Left ventricle myocardium inferior (tissue), 1 donor: ENCODE measurements at places on chromosomes 11 and 22. TPM values are rescaled to one million over a fixed set of nuclear protein-coding genes. Genes with fewer than 3 reads are reported as not detected.

Gene MFRP
- not detected for total RNA-seq

Gene STARD10
- total RNA-seq = 93.6 TPM

Gene PPME1
- 29.7 TPM for total RNA-seq

Gene MMP13
- total RNA-seq = not detected

Gene CACNA1I
- 0.05 TPM for total RNA-seq

Gene E2F8
- 3.6 TPM for total RNA-seq

GRCh38 chr11:13105237-13105844, 96.2 kb downstream of the RASSF10 start:
- no peaks in the 10 kb centered on the region for H3K36me3 ChIP-seq
- peak overlapping the region; percentile 31 for H3K27ac ChIP-seq
- peak; percentile 18 for DNase-seq

DNA sequence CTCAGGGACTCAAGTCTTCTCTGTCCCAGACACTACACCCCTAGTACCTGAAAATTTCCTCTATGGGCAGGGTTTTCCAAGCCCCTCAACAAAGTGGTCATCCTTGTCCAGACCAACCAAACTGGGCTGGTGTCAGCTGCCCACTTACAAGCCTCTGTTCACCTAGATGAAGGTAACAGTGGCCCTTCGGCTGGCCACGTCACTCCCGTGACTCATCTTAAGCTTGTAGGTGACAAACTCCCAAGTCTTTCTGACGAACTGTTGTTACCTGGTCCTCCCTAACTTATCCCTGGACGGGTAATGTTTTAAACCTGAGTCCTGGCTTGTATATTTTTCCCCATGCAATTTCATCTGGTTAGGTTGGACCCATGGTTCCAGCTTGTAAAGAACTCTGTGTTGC, 4.7 kb downstream of the CXCR5 start:
- H3K27me3 ChIP-seq = no peaks in the 10 kb centered on the region
- H3K27ac ChIP-seq = no peak overlapping the region
- H3K36me3 ChIP-seq = no peaks in the 10 kb centered on the region
- H3K4me3 ChIP-seq = no peak overlapping the region
- peaks cover 33% of the 10 kb centered on the region for H3K4me1 ChIP-seq

DNA sequence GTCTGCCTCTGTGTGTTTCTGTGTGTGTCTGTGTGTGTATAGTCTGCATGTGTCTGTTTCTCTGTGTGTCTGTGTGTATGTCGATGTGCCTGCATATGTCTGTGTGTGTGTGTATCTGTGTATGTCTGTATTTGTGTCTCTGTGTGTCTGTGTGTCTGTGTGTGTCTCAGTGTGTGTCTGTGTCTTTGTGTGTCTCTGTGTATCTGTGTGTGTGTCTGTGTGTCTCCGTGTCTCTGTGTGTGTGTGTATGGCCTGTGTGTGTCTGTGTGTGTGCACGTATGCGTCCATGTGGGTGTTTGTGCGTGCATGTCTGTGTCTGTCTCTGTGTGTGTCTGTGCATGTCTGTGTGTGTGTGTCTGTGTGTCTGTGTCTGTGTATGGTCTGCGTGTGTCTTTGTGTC, 439 bp downstream of the SNX32 start:
- peak overlapping the region; percentile 77 for H3K4me3 ChIP-seq
- H3K27me3 ChIP-seq = peaks cover 3% of the 10 kb centered on the region
- no peak overlapping the region for H3K27ac ChIP-seq
- peaks cover 18% of the 10 kb centered on the region for H3K4me1 ChIP-seq
- DNase-seq = no peak
- no peaks in the 10 kb centered on the region for H3K36me3 ChIP-seq

DNA sequence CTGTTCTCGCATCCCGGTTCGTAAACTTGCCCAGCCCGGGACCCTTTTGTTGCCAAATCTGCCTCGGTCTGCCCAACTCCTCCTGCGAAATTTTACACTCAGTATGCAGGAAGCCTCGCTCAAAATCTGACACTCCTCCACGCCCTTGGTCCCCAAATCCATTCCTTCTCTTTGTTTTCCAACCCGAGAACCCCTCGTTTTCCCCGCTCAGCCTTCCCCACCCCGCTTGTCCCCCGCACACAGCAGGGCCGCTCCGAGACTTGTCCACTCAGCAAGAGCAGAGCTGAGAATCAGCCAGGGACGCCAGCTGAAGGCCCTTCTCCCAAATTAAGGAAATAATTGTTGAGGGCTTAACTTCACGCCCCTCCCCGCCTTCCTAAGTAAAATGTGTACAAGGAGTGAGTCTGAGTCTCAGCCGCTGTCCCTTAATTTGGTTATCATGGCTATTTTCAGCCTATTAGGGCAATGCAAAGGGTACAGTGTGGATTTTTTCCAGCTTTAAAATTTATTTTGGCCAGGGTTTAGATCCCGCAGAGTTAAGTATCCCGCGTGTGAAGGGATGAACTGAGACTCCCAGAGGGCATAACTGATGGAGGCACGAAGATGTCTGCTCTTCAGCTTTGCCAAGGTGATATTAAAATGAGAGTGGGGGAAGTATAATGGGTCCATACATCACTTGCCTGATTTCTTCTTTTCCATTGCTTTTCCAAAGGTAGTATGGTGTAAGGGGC, 581 bp upstream of the FBXO3 start:
- peak overlapping the region; percentile 92 for H3K27ac ChIP-seq
- DNase-seq = peak; percentile 45
- H3K36me3 ChIP-seq = peaks cover 5% of the 10 kb centered on the region
- H3K4me1 ChIP-seq = peaks cover 75% of the 10 kb centered on the region
- no peaks in the 10 kb centered on the region for H3K27me3 ChIP-seq

DNA sequence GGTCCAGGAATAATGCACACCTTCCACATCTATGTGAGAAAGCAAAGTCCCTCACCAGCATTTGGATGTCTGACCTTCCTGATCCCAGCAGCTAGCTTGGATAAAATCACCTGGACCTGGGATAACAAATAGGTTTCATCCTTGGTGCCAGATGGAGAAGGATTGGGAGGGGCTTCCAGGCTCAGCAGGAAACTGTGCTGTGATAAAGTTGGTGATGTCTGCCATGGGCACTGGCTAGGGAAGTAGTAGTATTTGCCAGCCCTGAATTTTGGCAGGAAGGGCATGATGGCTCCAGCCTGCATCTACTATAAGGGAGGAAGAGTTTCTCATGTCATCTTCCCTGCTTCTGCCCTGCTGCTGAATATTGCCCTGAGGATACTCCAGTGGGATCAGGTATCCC, 37.5 kb downstream of the C11orf91 start:
- no peaks in the 10 kb centered on the region for H3K4me1 ChIP-seq
- no peak overlapping the region for H3K27ac ChIP-seq
- DNase-seq = no peak
- H3K27me3 ChIP-seq = no peaks in the 10 kb centered on the region
- no peaks in the 10 kb centered on the region for H3K36me3 ChIP-seq

DNA sequence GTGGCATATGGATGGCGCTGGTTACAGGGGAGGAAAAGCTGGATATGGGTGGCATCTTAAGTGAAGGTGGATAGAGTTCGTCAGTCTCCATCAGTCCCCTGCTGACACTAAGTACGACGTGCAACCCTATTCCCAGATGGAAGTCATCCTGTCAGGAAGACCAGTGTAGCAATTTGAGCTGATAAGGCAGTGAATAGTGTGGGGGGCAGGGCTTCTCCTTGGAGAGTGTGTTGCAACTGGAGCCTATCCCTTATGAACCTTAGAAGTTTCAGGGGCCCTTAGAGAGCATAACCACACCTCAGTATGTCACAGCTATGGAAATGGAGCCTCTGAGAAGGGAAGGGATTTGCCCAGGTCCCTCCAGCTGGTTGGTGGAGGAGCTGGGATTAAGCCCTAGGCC, 36.1 kb upstream of the ANKK1 start:
- H3K27me3 ChIP-seq = no peaks in the 10 kb centered on the region
- no peak overlapping the region for H3K4me3 ChIP-seq
- H3K4me1 ChIP-seq = no peaks in the 10 kb centered on the region
- H3K27ac ChIP-seq = no peak overlapping the region

GRCh38 chr11:85723088-85723487, 37.1 kb upstream of the CCDC89 start:
- no peak for DNase-seq
- H3K4me1 ChIP-seq = peaks cover 36% of the 10 kb centered on the region

- peak overlapping the region; percentile 79 for H3K27ac ChIP-seq
- peaks cover 4% of the 10 kb centered on the region for H3K4me1 ChIP-seq
- H3K27me3 ChIP-seq = peaks cover 12% of the 10 kb centered on the region
- peak overlapping the region; percentile 52 for H3K4me3 ChIP-seq
- no peaks in the 10 kb centered on the region for H3K36me3 ChIP-seq
These were observed 7.3 kb downstream of the KCNE3 start for GRCh38 chr11:74460065-74460464.

- no peak for DNase-seq
- peaks cover 61% of the 10 kb centered on the region for H3K27me3 ChIP-seq
- H3K4me1 ChIP-seq = no peaks in the 10 kb centered on the region
- no peaks in the 10 kb centered on the region for H3K36me3 ChIP-seq
These were observed 13.0 kb upstream of the OPCML start for GRCh38 chr11:133545199-133545803.

DNA sequence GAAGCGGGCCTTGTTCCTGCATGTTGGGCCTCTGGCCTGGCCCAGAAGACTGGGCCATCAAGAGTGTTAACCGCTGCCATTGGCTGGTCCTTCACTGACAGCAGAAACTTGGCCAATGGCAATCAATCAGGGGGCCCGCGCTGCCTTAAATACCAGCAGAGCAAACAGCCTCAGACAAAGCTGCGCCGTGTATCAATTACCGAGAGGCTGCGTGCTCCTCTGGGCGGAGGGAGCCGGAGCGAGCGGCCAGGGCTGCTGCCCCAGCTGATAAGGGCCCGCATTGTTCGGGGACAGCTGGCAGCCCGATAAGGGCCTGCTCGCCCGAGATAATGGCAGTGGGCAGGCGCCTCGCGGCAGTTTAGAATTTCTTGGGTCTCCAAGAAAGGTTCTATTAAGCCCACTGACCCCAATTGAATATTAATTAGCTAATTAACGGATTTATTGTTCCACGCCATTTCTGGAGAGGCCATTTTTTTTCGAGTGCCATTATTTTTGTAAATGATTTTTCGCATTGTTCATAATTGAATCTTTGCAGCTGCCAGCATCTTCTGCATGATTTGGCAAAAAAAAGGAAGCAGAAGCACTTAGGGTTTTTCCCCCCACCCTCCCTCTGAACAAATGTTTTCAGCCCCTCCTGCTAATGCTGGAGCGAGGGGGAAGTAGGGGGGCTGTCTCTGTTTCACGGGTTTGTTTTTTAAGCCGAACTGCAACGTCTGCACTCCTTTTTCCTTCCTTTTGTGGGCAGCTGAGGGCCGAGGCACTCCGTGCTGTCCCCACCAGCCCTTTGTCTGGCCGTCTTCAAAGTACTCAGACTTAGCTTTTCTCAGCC, 37.6 kb upstream of the RIC3 start:
- H3K27ac ChIP-seq = peak overlapping the region; percentile 63
- no peaks in the 10 kb centered on the region for H3K36me3 ChIP-seq
- DNase-seq = peak; percentile 41
- peaks cover 36% of the 10 kb centered on the region for H3K27me3 ChIP-seq

GRCh38 chr11:6199174-6199810, at the start of gene OR52W1:
Gene OR52W1 (plus strand): TSS chr11:6199224. CDS start chr11:6199224, 0 bp downstream.
- H3K4me3 ChIP-seq = no peak within 1 kb of the TSS
- H3K27me3 ChIP-seq = no peaks in the 10 kb centered on the region
- no peak for DNase-seq
- H3K36me3 ChIP-seq = peaks cover 4% of the 10 kb centered on the region

GRCh38 chr11:132242632-132243031, 872.2 kb downstream of the NTM start:
- H3K4me3 ChIP-seq = no peak overlapping the region
- H3K4me1 ChIP-seq = no peaks in the 10 kb centered on the region
- no peak for DNase-seq
- H3K27ac ChIP-seq = no peak overlapping the region

GRCh38 chr22:49128874-49129273, 698.8 kb downstream of the BRD1 start:
- peaks cover 74% of the 10 kb centered on the region for H3K27me3 ChIP-seq
- DNase-seq = no peak
- H3K36me3 ChIP-seq = no peaks in the 10 kb centered on the region
- no peak overlapping the region for H3K4me3 ChIP-seq

DNA sequence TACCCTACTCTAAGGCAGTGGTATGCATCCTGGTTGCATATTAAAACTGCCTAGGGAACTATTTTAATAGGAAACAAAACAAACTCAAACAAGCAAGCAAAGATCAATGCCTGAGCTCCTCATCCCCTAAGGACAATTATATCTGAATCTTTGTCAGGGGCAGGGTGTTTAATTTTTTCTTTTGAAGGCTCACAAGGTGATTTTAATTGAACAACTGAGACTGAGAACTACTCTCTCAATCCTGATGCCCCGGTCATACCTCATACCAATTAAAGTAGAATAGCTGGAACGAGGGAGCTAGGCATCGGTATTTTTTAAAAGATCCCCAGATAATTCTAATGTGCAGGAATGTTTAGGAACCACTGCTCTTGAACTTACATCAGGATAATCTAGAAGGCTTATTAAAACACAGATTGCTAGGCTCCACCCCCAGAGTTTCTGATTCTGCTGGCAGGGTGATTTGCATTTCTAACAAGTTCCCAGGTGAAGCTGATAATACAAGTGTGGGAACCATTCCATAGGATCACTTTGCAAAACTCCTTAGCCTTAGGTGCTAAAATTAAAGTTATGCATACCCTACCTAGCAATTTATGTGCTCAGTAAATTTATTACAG, 416.5 kb downstream of the GUCY1A2 start:
- no peaks in the 10 kb centered on the region for H3K36me3 ChIP-seq
- no peak overlapping the region for H3K27ac ChIP-seq
- no peaks in the 10 kb centered on the region for H3K4me1 ChIP-seq
- H3K27me3 ChIP-seq = no peaks in the 10 kb centered on the region
- H3K4me3 ChIP-seq = no peak overlapping the region
